Activated naive CD4-positive, alpha-beta T cell treated with anti-CD3 and anti-CD28 coated beads for 36 hours (primary cell): ENCODE measurements at places on chromosomes 1 and 21. TPM values are rescaled to one million over a fixed set of nuclear protein-coding genes. Genes with fewer than 3 reads are reported as not detected.

- no peak for DNase-seq
Observed at GRCh38 chr1:168216171-168216570, 9.6 kb upstream of the SFT2D2 start.

DNA sequence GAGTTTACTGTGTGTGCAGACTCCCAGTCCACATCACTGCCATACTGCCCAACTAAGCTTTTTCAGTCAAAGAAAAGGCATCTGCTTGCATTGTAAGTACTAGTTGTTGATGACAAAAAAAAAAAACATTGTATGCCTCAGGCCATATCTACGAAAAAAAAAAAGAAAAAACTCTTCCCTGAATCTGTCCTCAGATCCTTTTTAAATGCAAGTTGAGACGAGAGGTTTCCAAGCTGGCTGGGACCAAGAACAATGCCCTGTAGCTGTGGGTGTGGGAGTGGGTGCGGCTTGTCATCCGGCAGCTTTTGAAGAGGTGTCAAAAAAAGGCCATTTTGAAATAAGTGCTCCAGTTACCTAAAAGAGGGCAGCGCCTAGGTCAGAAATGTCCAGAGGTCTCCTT is 29.2 kb upstream of the HHAT start:
- DNase-seq, result no peak

DNA sequence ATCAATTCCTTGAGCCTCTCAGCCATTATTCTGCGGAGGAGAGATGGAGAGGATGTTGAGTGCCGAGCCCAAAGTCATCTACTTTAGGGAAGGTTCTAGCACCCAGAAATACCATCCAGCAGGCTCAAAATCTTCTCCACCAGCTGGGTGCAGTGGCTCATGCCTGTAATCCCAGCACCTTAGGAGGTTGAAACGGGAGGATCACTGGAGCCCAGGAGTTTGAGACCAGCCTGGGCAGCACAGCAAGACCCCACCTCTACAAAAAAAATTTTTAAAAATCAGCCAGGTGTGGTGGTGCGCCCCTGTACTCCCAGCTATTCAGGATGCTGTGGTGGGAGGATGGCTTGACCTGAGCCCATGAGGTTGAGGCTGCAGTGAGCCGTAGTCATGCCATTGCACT is 39.5 kb upstream of the CAPZB start:
- DNase-seq, result no peak

- DNase-seq, result peak; percentile 79
Observed at GRCh38 chr1:159924025-159924790, 1.1 kb downstream of the TAGLN2 start.

REN gene
- not detected for total RNA-seq
